PC-3 (cell line): ENCODE measurements at places on chromosomes 2 and 18. TPM values are rescaled to one million over a fixed set of nuclear protein-coding genes. Genes with fewer than 3 reads are reported as not detected.

The MOCOS gene
- 5.1 TPM in 2 replicates for total RNA-seq

DNA sequence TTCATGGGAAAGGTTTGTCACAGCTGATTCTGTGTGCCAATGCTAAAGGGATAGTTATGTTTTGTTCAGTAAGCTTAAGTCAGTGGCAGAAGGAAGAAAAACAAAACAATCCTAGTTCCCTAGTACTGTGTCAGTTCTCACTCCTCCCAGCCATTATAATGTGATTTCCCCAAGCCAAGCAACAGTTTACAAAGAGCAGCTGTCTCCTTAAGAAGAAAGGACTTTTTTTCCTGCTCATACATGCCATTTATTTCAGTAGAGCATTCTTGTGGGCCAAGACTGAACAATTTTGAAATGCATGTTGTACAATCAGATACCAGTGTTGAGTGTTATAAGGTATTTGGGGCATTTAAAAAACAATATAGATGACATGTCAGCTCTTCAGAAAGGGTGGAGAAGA lies 52.1 kb downstream of the NEMP2 start:
- no peaks in the 10 kb centered on the region for H3K36me3 ChIP-seq
- no peak overlapping the region for H3K4me3 ChIP-seq
- no peaks in the 10 kb centered on the region for H3K4me1 ChIP-seq
- H3K27me3 ChIP-seq: no peaks in the 10 kb centered on the region
- DNase-seq: no peak

- H3K4me3 ChIP-seq: no peak overlapping the region
- H3K36me3 ChIP-seq: no peaks in the 10 kb centered on the region
- H3K27ac ChIP-seq: no peak overlapping the region
- DNase-seq: peak; percentile 81
- H3K27me3 ChIP-seq: no peaks in the 10 kb centered on the region
Measured at GRCh38 chr18:13159579-13159978, 59.0 kb upstream of the LDLRAD4 start.

DNA sequence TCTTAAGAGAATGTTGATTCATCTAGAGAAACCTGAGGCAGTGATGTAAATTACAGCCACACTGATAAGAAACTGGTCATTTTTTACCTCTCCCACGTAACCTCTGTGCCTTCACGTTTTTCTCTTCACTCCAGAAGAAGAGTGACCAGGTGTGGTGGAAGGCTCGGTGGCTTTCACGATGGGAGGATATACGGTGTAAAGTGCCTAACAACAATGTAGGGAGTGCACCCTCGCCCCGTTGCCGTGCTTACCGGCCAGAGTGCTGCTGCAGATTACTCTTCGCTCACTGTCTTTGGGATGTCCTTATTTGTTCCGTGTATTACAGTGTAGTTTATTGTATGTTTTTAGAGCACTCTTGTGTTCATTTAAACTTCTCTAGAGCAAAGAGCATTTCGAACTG lies 46.5 kb downstream of the NCK2 start:
- no peak for DNase-seq
- peaks cover 29% of the 10 kb centered on the region for H3K4me1 ChIP-seq
- H3K4me3 ChIP-seq: no peak overlapping the region
- H3K36me3 ChIP-seq: no peaks in the 10 kb centered on the region
- H3K27ac ChIP-seq: no peak overlapping the region

The KCNG3 gene
- 2.3 and 2.4 TPM in 2 replicates for total RNA-seq

GRCh38 chr2:160419776-160420505 lies 73.7 kb downstream of the RBMS1 start:
- no peaks in the 10 kb centered on the region for H3K36me3 ChIP-seq
- peak overlapping the region; percentile 95 for H3K27ac ChIP-seq
- H3K4me3 ChIP-seq: no peak overlapping the region
- DNase-seq: peak; percentile 35

DNA sequence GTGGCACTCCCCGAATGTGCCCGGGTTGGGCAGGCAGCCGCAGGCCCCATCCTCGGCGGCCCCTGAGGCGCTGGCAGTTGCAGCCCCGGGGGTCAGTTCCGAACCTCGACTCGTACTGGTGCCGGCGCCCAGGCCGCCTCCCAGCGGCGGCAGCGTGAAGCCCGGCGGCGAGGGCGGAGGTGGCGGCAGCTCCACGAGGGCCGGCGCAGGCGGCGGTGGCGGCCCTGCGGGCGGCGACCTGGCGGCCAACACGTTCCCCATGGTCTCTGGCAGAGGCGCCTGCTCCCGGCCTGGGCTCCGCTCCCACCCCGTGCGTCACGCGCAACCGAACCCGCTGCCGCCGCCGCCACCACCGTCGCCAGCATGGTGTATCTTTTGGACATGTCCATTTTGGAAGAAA lies 196.3 kb downstream of the CCDC74A start:
- H3K36me3 ChIP-seq: no peaks in the 10 kb centered on the region
- no peak overlapping the region for H3K27ac ChIP-seq
- no peak for DNase-seq
- H3K27me3 ChIP-seq: no peaks in the 10 kb centered on the region

The TDRD15 gene
- not detected in 2 replicates for total RNA-seq

The ATP6V1B1 gene
- total RNA-seq: not detected in 2 replicates

- 0 out of 2 replicates have a peak overlapping the region, but pooled peaks have one; percentile 17 for H3K27ac ChIP-seq
- peak overlapping the region; percentile 67 for H3K4me3 ChIP-seq
- no peaks in the 10 kb centered on the region for H3K36me3 ChIP-seq
- no peaks in the 10 kb centered on the region for H3K27me3 ChIP-seq
- peak; percentile 69 for DNase-seq
Measured at GRCh38 chr2:239318790-239319661, 81.8 kb downstream of the HDAC4 start.

DNA sequence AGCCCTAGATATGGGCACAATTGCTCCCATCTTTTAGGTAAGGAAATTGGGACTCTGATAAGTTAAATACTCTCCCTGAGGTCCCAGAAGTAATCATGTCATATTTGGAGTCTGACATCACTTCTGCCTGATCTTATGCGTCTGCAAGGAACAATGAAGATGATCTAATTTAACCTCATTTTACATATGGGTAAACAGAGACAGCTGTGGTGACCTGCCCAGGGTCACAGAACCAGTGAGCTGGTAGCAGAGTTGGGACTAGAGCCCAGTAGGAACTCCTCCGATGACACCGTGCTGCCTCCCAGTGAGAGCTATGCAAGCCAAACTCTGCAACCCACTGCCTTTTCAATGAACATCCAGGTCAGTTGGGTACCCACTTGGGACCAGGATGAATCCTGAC lies 17.8 kb downstream of the CTAGE1 start:
- H3K27ac ChIP-seq: no peak overlapping the region
- no peaks in the 10 kb centered on the region for H3K36me3 ChIP-seq
- DNase-seq: no peak
- H3K4me1 ChIP-seq: no peaks in the 10 kb centered on the region
- no peak overlapping the region for H3K4me3 ChIP-seq

- no peaks in the 10 kb centered on the region for H3K4me1 ChIP-seq
- peaks cover 55% of the 10 kb centered on the region for H3K27me3 ChIP-seq
- H3K4me3 ChIP-seq: no peak overlapping the region
- no peak for DNase-seq
Measured at GRCh38 chr2:57450170-57450569, 596.4 kb upstream of the VRK2 start.

DNA sequence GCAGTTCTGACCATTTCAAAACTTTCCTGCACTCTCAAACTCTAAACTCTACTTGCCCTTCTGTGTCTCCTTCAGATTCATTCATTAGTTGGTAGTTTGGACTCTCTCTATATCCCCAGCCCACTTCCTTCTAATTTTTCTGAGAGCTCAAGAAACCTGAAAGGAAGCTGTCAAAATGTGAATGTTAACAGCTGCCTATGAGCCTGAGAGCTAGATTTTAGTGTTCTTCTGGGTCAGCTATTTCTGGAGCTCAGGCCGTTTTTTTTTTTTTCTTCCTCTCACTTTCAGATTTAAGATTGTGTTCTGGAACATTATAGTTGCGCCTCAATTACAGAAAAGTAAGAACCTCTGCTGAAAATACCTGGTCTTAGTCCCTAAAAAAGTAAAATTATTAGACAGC lies 73.1 kb downstream of the RTN4 start:
- DNase-seq: no peak
- peaks cover 35% of the 10 kb centered on the region for H3K4me1 ChIP-seq
- H3K27ac ChIP-seq: no peak overlapping the region
- no peaks in the 10 kb centered on the region for H3K27me3 ChIP-seq

The STARD6 gene
- not detected in 2 replicates for total RNA-seq

- peak overlapping the region; percentile 93 for H3K27ac ChIP-seq
- DNase-seq: peak; percentile 68
- H3K4me3 ChIP-seq: peak overlapping the region; percentile 34
Measured at GRCh38 chr2:63699549-63699839, 110.7 kb downstream of the MDH1 start.

The TET3 gene
- 6.1 and 10.1 TPM in 2 replicates for total RNA-seq

DNA sequence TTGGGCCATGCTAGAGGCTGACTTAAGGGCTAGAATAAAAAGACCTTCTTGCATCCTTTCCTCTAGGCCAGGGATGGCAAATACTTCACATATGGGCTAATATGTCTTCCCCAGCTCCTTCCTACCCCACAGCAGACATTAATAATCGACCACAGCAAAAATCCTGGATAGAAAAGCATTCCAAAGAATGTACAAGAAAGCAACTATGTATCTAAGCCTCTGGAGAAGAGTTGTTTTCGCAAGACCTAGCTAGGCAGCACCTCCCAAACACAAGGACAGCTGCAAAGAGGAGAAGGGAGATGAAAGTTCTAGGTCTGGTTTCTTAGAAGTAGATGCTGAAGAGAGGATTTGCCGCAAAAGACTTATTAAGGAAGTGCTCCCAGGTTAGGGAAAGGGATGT lies 372.6 kb downstream of the SLC4A3 start:
- no peak for DNase-seq
- no peak overlapping the region for H3K4me3 ChIP-seq
- no peaks in the 10 kb centered on the region for H3K36me3 ChIP-seq
- H3K27ac ChIP-seq: no peak overlapping the region
- H3K4me1 ChIP-seq: peaks cover 8% of the 10 kb centered on the region; the same call in 1 of the 2 replicates
- H3K27me3 ChIP-seq: no peaks in the 10 kb centered on the region

GRCh38 chr18:42578792-42579191 lies 536.7 kb downstream of the RIT2 start:
- H3K4me3 ChIP-seq: no peak overlapping the region
- H3K27me3 ChIP-seq: no peaks in the 10 kb centered on the region
- no peaks in the 10 kb centered on the region for H3K36me3 ChIP-seq
- no peaks in the 10 kb centered on the region for H3K4me1 ChIP-seq
- no peak for DNase-seq
